Sigmoid colon (tissue), 7 donors: ENCODE measurements at places on chromosomes 4 and X. TPM values are rescaled to one million over a fixed set of nuclear protein-coding genes. Genes with fewer than 3 reads are reported as not detected.

The RNF175 gene
- polyA plus RNA-seq: not detected

The ADAM29 gene
- polyA plus RNA-seq: not detected

The HPRT1 gene
- 31.2 TPM for polyA plus RNA-seq

The TCEAL6 gene
- 0.63 TPM for polyA plus RNA-seq

The DSPP gene
- polyA plus RNA-seq: not detected

The COMMD8 gene
- polyA plus RNA-seq: 41.4 TPM

The TRAPPC11 gene
- polyA plus RNA-seq: 14.9 TPM

The CAPN6 gene
- polyA plus RNA-seq: 0.92 TPM

The HTT-AS gene
- polyA plus RNA-seq: not detected

The DNAAF6 gene
- not detected for polyA plus RNA-seq

The RIBC1 gene
- polyA plus RNA-seq: 0.60 TPM

The CD40LG gene
- 2.6 TPM for polyA plus RNA-seq

The FAT4 gene
- polyA plus RNA-seq: under 0.01 TPM

The CXCL6 gene
- polyA plus RNA-seq: not detected

The TLR8 gene
- polyA plus RNA-seq: 0.60 TPM

The H2BW2 gene
- polyA plus RNA-seq: not detected

The PABPC5 gene
- not detected for polyA plus RNA-seq

The TLR10 gene
- polyA plus RNA-seq: under 0.01 TPM

The HELT gene
- not detected for polyA plus RNA-seq

The HTR2C gene
- polyA plus RNA-seq: not detected

The GSX2 gene
- polyA plus RNA-seq: not detected

The FRAS1 gene
- polyA plus RNA-seq: under 0.01 TPM

The ASB9 gene
- polyA plus RNA-seq: 3.7 TPM

The ADH7 gene
- not detected for polyA plus RNA-seq

The INTU gene
- 0.23 TPM for polyA plus RNA-seq

The CENPVL2 gene
- not detected for polyA plus RNA-seq

The EOLA2 gene
- 23.4 TPM for polyA plus RNA-seq

The ENPEP gene
- 0.73 TPM for polyA plus RNA-seq

The MID2 gene
- 0.23 TPM for polyA plus RNA-seq

The MAGEA8 gene
- polyA plus RNA-seq: not detected

The GPR119 gene
- polyA plus RNA-seq: not detected

The PWWP3B gene
- under 0.01 TPM for polyA plus RNA-seq

The RBM46 gene
- not detected for polyA plus RNA-seq

The NPY2R gene
- not detected for polyA plus RNA-seq

The APELA gene
- polyA plus RNA-seq: not detected

The SSX1 gene
- not detected for polyA plus RNA-seq

The RHOXF2 gene
- polyA plus RNA-seq: not detected

The BTC gene
- polyA plus RNA-seq: 1.8 TPM

The EGFL6 gene
- polyA plus RNA-seq: 0.60 TPM

The CSN1S1 gene
- not detected for polyA plus RNA-seq

The NELFA gene
- 27.4 TPM for polyA plus RNA-seq

The PAGE1 gene
- not detected for polyA plus RNA-seq

The NUDT11 gene
- polyA plus RNA-seq: 0.60 TPM

The SPINK2 gene
- polyA plus RNA-seq: not detected

The FAT1 gene
- 15.0 TPM for polyA plus RNA-seq

The NAT8L gene
- polyA plus RNA-seq: 2.4 TPM
